ENCODE measurements at places on chromosomes 4 and X.

DNA sequence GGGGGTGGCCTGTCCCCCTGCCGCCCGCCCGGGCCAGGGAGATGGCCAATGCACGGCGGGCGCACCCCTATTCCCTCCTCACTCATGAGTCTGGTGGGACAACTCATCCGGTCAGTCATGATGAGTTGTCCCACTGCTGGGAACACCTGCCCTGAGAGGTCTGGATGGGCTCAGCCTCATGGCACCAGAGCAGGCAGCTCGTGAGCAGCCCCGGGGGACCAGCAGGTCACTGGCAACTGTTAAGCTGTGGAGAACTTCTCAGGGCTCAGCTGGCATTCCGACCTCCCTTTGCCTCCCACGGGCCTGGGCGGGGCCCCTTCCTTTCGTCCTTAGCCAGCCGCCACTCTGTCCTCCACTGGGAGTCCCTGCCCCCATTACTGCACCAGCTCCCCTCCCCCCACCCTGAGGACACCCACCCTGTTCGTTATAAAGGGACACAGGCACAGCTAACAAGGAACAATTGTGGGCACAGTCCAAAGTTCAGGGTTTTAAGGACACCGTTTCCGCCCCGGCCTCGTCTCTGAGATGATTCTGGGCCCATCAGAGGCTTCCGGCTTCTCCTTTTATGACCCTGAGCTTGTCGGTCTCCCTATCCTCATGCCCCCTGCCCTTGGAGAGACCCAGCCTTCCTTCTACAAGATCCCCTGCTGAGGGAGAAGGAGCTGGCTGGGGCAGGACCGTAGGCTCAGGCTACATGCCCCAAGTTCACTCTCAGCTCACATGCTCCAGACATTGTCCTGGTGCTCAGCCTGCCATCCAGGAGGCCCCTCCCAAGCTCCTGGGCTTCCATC is 14.6 kb upstream of the KIAA0232 start:
- no peak for DNase-seq

- no peak for DNase-seq
These were observed 261.6 kb upstream of the STS start for GRCh38 chrX:6885909-6886308.

GRCh38 chrX:67408423-67409079 is 135.3 kb upstream of the AR start:
- no peak for DNase-seq

GRCh38 chrX:68897118-68897945 is 68.5 kb downstream of the EFNB1 start:
- DNase-seq: no peak

DNA sequence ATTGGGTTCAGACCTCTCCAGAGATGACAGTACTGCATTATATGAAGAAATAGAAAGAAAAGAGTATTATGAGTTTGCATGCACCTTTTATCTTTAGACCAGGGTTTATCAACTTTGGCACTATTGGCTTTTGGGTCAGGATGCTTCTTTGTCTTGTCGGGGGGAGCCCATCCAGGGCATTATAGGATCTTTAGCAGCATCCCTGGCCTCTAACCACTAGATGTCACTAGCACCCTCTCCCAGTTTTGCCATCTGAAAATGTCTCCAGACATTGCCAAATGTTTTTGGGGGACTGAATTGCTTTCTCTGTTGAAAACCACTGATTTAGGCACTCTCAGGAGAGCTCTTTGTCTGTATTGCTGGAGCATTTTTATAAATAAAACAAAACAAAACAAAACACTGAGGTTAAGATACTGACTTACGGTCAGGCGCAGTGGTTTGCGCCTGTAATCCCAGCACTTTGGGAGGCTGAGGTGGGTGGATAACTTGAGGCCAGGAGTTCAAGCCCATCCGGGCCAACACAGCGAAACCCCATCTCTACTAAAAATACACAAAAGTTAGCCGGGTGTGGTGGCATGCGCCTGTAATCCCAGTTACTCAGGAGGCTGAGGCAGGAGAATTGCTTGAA is 23.6 kb downstream of the CA5B start:
- no peak for DNase-seq

GRCh38 chrX:149762696-149763614 is 10.9 kb upstream of the HSFX1 start:
- no peak for DNase-seq

- no peak for DNase-seq
These were observed 8.1 kb downstream of the ETDB start for GRCh38 chrX:135112096-135112729.

GRCh38 chr4:181301735-181302710 is 941.2 kb upstream of the TENM3 start:
- DNase-seq: peak; percentile 73

GRCh38 chr4:107818301-107818910 is 6.3 kb upstream of the SGMS2 start:
- DNase-seq: no peak

GRCh38 chrX:149903889-149904748 is 23.1 kb downstream of the MAGEA8 start:
- no peak for DNase-seq

- no peak for DNase-seq
These were observed 1.5 kb downstream of the USP51 start for GRCh38 chrX:55488006-55488592.

DNA sequence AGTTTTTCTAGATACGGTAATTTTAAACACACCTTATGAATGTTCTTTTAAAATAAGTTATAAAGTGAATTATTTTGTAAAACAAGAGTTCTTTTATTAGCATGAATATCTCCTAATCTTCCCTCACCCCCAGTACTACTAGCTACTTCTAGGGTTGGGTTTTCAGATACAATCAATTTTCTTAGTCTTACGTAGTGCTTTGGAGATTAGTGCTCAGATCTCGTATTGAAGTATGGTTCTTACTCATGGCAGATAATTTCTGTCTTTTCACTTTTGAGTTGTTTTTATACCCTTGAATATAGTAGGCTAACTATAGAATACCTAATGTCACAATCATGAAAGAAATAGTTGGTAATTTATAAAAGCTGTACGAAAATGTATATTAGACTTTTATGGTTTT is 43.2 kb downstream of the CDKL5 start:
- DNase-seq: no peak

DNA sequence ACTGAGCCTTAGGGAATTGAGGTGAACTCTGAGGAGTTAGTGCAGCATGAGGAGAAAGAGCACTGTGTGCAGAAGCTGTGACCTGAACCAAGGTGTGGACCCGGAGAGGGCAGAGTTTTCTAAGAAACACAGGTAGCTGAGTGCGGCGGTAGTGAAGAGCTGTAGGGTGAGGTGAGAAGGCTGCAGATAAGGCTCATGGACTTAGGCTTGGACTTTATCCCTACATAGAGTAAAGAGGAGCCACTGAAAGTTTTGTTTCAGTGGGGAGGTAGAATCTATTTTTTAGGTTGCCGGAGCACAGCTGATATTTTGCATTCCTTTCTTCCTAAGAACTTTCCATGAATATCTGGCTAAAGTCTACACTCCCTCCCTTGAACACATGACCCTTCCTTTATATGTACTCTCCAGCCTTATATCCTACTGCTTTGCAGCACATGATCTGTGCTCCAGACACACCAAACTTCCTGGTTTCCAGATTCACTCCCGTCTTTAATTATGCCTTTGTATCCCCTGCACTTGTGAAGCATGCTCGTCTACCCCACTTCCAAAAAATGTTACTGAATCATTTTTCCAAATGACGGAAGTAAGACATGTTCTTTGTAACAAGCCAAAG is 10.6 kb upstream of the PGRMC2 start:
- DNase-seq: no peak

DNA sequence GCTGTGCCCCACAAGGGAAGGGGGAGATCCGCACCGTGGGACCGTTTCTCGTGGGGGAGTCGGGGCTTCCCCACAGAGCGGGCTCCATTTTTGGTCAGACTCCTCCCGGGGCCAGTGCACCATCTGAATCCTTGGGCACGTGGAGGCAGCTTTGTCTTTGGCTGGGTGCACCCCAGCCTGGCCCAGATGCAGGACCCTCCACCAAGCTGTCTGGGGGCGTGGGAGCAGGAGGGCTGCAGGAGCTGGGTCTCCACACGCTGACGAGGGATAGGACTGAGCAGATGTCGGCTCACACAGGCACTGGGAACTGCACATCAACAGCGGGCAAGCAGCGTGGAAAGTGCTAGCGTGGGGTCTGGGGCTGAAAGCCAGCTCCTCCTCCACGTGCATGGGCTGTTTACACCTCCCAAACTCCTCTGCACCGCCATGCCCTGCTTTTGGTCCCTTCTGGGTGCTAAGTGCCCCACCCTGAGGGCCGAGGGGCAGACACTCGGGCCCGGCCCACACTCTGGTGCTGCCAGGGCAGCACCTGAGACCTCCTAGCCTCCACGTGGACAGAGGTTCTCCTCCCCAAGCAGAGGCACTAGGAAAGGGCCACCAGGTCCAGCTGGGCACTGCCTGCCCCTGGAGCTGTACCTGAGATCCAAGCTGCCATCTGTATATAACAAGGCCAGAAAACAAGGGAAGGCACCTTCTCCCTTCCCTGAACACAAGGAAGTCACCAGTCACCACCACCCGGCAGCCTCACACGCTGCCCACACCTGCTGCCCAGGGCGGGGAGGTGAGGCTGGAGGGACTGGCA is 13.8 kb downstream of the DGKQ start:
- DNase-seq: no peak

- no peak for DNase-seq
These were observed 20.4 kb downstream of the USP46 start for GRCh38 chr4:52638717-52639116.

DNA sequence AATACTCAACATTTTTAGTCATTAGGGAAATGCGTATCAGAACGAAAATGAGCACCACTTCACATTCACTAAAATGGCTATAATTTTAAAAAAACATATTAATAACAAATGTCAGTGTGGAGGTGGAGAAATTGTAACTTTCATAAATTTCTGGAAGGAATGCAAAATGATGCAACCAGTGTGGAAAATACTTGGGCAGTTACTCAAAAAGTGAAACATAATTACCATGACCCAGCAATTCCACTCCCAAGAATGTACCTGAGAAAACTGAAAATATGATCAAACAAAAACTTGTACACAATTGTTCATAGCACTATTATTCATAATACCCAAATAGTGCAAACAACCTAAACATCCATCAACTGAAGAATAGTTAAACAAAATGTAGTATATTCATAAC is 76.1 kb upstream of the FAM241A start:
- no peak for DNase-seq

DNA sequence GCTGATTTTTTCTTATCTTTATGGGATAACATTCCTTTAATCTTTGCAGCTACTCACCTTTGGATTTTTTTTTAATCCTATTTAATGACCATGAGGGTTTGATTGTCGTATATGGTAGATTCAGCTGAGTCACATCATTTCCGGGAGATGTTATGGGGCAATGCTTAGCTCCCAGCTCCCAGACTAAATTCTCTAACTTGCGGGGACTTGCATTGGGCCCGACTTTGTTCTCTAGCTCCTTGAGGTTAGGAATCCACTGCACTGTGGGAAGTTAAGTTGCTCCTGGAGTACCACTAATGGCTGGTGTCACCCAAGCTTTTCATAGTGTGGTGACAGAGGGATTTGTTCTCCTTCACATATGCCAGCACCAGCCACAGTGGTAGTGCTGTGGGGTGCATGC is 287.4 kb downstream of the TECRL start:
- DNase-seq: no peak

GRCh38 chrX:1502241-1502640 is 34.7 kb downstream of the P2RY8 start:
- no peak for DNase-seq

- no peak for DNase-seq
These were observed 269.2 kb downstream of the TRIML1 start for GRCh38 chr4:188408244-188409030.

GRCh38 chr4:99754756-99755155 is 61.9 kb upstream of the DAPP1 start:
- DNase-seq: no peak

GRCh38 chrX:7689791-7690412 is 153.1 kb upstream of the VCX start:
- DNase-seq: peak; percentile 20

GRCh38 chr4:103928370-103928769 is 208.6 kb upstream of the TACR3 start:
- no peak for DNase-seq

DNA sequence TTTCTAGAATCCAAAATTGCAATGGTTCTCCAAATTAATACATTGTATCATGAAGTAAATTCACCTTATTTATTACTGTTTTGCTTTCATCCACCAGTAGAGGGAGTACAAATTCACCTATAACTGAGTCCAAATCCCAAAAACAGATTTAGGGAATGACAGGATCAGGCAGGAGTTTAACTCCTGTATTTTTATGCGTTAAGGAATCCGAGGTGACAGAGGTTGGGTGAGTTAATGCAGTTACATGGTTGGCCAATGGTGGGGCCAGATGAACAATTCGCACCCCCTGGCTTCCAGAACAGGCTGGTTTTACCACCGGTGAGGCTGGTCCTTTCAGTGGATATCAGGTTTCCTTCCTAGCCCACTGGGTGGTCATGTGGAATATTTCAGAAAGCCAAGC is 82.4 kb downstream of the MTNR1A start:
- DNase-seq: no peak

GRCh38 chrX:130173190-130173895 is 1.6 kb downstream of the RAB33A start:
- no peak for DNase-seq

GRCh38 chrX:107713203-107713542 is 62.4 kb downstream of the TSC22D3 start:
- no peak for DNase-seq

- no peak for DNase-seq
These were observed 147.7 kb upstream of the GYPA start for GRCh38 chr4:144288011-144288903.

- peak; percentile 30 for DNase-seq
These were observed 629.1 kb upstream of the ATOH1 start for GRCh38 chr4:93199492-93199891.

DNA sequence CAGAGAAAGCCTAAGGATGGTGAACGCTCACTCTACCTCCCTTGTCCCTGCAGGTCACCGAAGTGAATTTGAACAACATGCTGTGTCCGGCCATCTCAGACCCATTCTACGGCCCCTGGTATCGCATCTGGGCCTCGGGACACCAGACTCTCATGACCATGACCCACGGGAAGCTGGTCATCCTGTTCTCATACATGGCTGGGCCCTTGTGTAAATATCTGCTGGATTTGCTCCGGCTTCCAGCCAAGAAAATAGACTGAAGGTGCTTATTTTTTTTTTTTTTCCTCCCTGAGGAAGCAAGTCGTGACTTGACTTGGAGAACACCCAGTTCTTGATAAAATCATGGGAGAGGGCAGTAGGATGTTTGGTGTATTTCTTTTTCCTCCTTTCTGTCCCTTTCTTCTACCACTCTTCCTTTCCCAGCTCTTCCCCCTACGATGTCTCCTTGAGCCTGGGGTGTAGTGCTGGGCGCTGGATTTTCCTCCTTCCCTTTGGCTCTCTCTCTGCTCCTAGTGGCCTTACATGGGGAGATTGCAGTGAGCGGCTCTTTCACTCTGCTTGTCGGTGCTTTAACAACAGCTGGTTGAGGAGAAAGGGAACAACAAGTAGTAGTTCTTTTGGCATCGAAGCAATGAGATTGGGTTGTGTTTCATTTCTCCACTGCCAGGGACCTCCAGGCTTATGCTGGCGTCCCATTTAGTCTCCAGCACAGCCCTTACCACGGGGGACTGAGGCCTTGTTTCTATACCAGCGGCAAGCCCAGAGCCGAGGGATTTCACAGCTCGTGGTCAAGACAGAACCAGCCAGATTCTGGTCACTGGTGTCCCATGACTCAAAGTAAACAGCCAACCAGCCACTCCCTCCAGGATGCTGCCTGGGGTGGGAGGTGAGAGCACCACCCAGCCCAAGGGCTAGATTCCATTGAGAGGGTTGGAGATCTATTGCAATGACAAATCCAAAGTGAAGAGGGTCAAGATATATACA is 144.4 kb downstream of the AMMECR1 start:
- no peak for DNase-seq
